MM.1S (cell line): ENCODE measurements at places on chromosomes 5 and 9.
A peak's percentile ranks its signal among the peaks of the same experiment; 100 is the strongest.

DNA sequence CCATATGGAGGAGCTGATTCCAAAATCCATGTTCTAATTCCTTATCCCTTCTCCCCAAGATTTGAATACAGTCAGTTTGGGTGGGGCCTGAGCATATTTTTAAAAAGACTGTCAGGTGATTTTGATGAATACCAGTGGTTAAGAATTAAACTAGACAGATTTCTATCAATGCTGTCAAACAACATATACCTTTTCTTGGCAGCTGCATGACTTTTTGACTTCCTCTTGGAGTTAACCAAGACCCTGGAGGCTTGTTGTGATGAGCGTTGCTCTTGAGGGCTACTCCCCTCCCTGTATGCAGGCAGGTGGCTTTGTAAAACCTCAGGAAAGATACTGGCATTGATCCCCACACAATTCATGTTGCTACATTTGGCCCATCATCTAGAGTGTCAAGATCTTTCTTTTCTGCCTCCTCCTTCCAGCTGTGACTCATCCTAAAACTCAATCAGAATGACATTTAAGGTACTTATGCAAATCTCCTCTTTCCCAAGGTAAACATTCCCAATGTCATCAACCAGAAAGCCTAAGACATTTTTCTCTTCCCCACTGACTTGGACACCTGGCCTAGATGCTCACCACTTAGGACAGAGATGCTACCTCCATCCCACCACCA lies 61.7 kb downstream of the PPP2R2B start:
- no peak for DNase-seq
- no peaks in the 10 kb centered on the region for H3K36me3 ChIP-seq
- no peaks in the 10 kb centered on the region for H3K27me3 ChIP-seq
- H3K4me1 ChIP-seq = no peaks in the 10 kb centered on the region
- no peak overlapping the region for H3K27ac ChIP-seq

GRCh38 chr9:130323051-130323745 lies 57.6 kb downstream of the HMCN2 start:
- H3K4me1 ChIP-seq = no peaks in the 10 kb centered on the region
- no peak for DNase-seq
- H3K27me3 ChIP-seq = peaks cover 100% of the 10 kb centered on the region
- no peak overlapping the region for H3K4me3 ChIP-seq
- H3K36me3 ChIP-seq = no peaks in the 10 kb centered on the region

DNA sequence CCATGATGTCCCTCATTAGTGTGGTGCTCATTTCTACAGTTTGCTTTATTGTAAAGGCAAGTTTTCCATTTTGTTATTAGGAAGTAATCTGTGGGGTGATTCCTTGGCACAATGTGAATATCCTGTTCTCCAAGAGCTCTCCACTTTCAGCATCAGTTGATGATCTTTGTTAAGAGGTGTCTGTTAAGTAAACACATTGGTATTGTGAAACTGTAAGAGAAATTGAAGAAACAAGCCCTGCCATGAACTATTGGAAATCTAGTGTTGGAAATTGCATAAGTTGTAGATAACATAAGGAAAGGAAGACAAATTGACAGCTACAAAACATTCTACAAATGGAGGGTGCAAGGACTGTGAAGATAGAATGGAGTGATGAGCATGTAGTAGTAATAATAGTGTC lies 17.2 kb downstream of the RNF14 start:
- no peaks in the 10 kb centered on the region for H3K27me3 ChIP-seq
- peaks cover 14% of the 10 kb centered on the region; the same call in 1 of the 2 replicates for H3K36me3 ChIP-seq
- DNase-seq = no peak
- no peak overlapping the region for H3K27ac ChIP-seq

DNA sequence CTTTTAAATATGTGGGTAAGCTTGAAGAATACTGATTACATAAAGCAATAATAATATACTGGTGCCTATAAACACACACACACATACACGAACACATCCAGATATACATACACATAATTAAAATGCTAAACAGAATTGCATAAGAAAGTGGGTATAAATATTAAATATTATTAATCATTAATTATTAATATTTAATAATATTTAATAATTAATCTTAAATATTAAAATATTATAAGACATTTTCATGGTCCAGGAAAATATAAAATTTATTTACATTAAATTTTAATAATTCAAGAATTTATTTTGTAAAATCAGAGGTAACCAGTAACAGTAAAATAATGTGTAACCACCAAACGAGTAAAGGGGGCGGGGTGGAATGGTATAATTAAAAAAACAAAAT lies 178.3 kb downstream of the TMEM232 start:
- H3K36me3 ChIP-seq = no peaks in the 10 kb centered on the region
- no peaks in the 10 kb centered on the region for H3K27me3 ChIP-seq
- no peak for DNase-seq
- no peak overlapping the region for H3K4me3 ChIP-seq

GRCh38 chr5:9207817-9208418 lies 338.0 kb downstream of the SEMA5A start:
- no peaks in the 10 kb centered on the region for H3K27me3 ChIP-seq
- peak; percentile 52 for DNase-seq
- no peak overlapping the region for H3K4me3 ChIP-seq
- H3K27ac ChIP-seq = no peak overlapping the region

- no peak overlapping the region for H3K4me3 ChIP-seq
- DNase-seq = no peak
- no peak overlapping the region for H3K27ac ChIP-seq
- no peaks in the 10 kb centered on the region for H3K36me3 ChIP-seq
- H3K27me3 ChIP-seq = peaks cover 67% of the 10 kb centered on the region
- H3K4me1 ChIP-seq = no peaks in the 10 kb centered on the region
These were observed 269.4 kb upstream of the MVB12B start for GRCh38 chr9:126057121-126057825.

DNA sequence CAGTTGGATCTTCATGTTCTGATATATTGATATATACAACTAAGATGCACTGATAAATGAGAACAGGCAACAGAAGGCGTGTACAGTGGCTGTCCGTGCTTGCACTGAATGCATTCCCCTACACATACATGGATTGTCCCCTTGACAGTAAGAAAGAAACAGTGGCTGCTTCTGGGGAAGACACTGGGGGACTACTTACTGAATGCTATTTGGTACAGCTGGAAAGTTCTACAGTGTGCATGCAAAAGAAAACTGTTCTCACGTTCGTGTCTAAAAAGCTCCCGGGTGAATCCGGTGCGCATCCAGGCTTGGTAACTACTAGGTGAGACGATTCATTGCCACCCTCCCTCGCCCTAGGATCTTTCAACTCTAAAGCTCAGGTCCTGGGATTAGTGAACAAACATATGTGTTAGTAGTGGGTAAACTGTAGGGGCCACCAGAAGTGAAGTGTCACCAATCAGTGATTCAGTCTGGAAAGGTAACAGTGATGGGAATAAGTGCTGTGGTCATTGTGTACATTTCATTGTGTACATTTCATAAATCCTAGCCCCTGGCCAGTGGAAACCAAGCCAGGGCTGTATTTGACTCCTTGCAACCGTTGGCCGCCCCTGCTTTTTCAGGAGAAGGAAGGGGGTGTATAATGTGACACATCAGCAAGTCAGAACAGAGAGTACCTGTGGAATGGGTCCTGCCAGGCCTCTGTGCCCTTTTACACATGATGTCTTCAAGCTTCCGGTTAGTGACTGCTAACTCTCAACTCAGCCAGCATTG lies 46.3 kb upstream of the BOD1 start:
- H3K4me1 ChIP-seq = no peaks in the 10 kb centered on the region
- no peaks in the 10 kb centered on the region for H3K36me3 ChIP-seq
- no peaks in the 10 kb centered on the region for H3K27me3 ChIP-seq
- no peak overlapping the region for H3K27ac ChIP-seq

DNA sequence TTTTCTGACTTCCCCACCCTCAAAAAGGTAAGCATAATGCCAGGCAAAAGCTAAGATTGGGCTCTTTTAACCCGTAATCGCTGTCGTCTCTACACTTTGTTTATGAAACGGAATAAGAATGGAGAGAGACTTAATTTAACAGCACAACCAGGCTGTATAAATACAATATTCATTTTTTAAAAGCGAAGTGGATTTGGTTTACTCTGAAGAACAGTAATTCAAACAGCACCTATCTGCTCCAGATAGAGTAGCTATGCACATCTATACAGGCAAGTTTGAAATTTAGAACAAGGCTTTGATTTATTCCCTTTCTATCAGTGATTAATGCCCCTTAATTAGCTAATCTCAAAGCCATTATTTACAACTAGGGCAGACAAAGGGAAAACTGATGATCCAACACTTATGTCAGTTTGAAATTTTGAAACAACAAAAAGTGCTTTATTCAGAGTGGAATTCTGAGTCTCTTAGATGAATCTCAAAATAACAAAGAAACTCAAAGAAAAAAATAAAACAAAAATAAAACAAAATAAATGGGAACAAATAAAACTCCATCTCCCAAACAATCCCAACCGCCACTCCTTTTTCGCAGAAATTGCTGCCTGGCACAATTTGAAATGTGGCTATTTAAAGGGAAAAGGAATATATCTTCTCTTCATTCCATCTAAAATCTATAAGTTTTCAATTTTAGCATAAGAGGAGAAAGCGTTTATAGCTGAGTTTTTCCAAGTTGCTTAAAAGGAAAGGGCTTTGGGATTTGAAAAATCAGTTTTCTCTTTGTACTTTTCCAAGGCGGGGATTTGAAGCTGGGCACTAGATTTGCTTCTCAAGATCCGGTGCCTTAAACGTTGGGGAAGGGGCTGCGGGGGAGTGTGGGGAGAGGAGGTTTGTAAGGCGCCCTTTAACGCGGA lies 298.6 kb downstream of the PARP8 start:
- no peaks in the 10 kb centered on the region for H3K4me1 ChIP-seq
- H3K36me3 ChIP-seq = no peaks in the 10 kb centered on the region
- DNase-seq = no peak
- no peak overlapping the region for H3K27ac ChIP-seq

DNA sequence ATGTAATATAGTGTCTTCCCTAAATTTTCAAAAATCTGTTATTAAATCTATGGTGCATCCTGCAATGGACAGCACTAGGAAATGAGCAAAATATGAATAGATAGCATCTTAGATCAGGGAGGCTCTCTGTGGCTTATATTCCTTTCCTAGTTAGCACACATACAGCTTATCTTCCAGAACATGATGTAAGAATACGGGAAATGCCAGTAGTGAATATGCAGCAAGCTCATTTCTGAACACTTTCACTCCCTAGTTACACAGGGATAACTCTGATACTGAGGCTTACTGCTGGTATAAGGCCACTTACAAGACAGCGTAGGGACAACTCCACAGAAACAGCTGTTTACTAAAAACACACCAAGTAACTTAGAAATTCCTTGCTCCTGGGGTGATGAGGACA lies 297.3 kb upstream of the SMARCA2 start:
- H3K27ac ChIP-seq = no peak overlapping the region
- H3K36me3 ChIP-seq = no peaks in the 10 kb centered on the region
- no peaks in the 10 kb centered on the region for H3K27me3 ChIP-seq
- no peak overlapping the region for H3K4me3 ChIP-seq
- peaks cover 7% of the 10 kb centered on the region; the same call in 1 of the 2 replicates for H3K4me1 ChIP-seq

GRCh38 chr9:113692256-113692655 lies 183.9 kb upstream of the ZNF618 start:
- no peak overlapping the region for H3K4me3 ChIP-seq
- H3K4me1 ChIP-seq = no peaks in the 10 kb centered on the region
- H3K27me3 ChIP-seq = no peaks in the 10 kb centered on the region
- no peaks in the 10 kb centered on the region for H3K36me3 ChIP-seq

DNA sequence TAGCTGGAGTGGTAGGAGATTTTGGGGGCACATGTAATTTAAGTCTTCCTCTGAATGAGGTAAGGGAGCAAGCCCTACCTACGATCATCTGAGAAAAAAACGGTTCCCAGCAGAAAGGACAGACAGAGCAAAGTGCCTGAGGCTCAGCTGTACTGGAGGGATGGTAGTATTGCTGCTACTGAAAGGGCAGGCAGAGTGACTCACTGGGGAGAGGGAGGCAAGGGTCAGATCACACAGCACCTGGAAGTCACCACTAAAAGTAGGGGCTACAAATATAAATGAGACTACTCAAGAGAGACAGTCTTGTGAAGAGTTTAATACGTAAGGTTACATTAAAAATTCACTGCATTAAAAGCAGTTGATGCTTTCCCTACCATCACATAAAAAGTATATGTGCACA lies 75.9 kb downstream of the NFIB start:
- H3K36me3 ChIP-seq = no peaks in the 10 kb centered on the region
- H3K4me1 ChIP-seq = no peaks in the 10 kb centered on the region
- H3K4me3 ChIP-seq = no peak overlapping the region
- no peak for DNase-seq

- no peaks in the 10 kb centered on the region for H3K4me1 ChIP-seq
- no peaks in the 10 kb centered on the region for H3K36me3 ChIP-seq
- H3K27me3 ChIP-seq = no peaks in the 10 kb centered on the region
- DNase-seq = no peak
- H3K27ac ChIP-seq = no peak overlapping the region
These were observed 13.5 kb upstream of the WDR38 start for GRCh38 chr9:124839612-124840299.

DNA sequence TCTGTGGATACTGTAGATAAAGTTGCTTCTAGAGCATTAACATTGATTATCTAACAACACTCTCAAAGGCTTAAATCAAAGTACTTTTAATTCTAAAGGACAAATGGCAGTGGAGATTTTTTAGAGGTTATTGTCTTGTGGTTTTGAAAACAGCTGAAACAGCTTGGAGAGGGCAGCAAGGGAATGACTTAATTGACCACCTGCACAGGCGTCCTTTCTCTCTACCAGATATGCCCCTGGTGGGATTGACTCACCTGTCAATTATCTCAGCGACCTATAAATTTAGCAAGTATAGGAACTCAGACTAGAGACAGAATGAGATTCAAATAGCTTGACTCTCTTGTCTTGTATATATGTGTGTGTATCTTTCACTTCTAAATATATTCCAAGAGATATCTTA lies 13.5 kb downstream of the ARL14EPL start:
- no peaks in the 10 kb centered on the region for H3K36me3 ChIP-seq
- H3K27ac ChIP-seq = no peak overlapping the region
- no peak overlapping the region for H3K4me3 ChIP-seq
- DNase-seq = no peak

DNA sequence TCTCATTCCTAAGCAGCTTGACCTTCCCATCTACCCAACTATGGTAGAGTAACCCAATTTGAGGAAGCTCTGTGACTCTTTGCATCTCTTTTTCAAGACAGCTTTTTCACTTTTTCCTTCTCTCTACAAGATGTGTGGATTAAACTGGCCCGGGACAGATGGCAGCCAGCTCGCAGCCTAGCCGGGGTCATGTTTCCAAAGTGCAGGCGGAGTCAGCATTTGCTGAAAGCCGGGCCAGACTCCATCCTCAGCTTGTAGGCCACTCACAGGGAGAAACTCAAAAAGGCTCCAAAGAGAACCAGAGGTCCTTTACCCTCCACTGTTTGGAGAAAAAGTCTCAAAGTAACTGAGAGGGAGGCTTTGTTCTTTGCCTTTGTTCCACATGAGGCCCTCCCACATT lies 286.8 kb upstream of the PANK3 start:
- no peaks in the 10 kb centered on the region for H3K4me1 ChIP-seq
- no peak overlapping the region for H3K27ac ChIP-seq
- no peak overlapping the region for H3K4me3 ChIP-seq
- H3K27me3 ChIP-seq = no peaks in the 10 kb centered on the region
